ENCODE measurements at places on chromosomes 4 and X. TPM values are rescaled to one million over a fixed set of nuclear protein-coding genes. Genes with fewer than 3 reads are reported as not detected.

Gene MAGEC3
- total RNA-seq = 0.29 TPM

Gene SYNPO2
- 255 TPM for total RNA-seq

Gene BMPR1B
- total RNA-seq = 4.1 TPM

Gene MAGEA1
- total RNA-seq = not detected

Gene MUC7
- not detected for total RNA-seq

Gene CLTRN
- total RNA-seq = 1.2 TPM

Gene CCKAR
- total RNA-seq = not detected

Gene UBQLN2
- 36.5 TPM for total RNA-seq

Gene IKBKG
- 15.8 TPM for total RNA-seq

Gene CT45A5
- not detected for total RNA-seq

Gene GPR119
- not detected for total RNA-seq

Gene MAGEA8
- total RNA-seq = not detected

Gene RAB9B
- 35.3 TPM for total RNA-seq

Gene ZNF141
- total RNA-seq = 10.6 TPM

Gene CXCL9
- total RNA-seq = not detected

Gene ZNF718
- 2.4 TPM for total RNA-seq

Gene NAP1L3
- total RNA-seq = 2.9 TPM

Gene LINC00632
- total RNA-seq = 716 TPM

Gene ARR3
- total RNA-seq = not detected

Gene DMD
- 218 TPM for total RNA-seq

Gene HOPX
- 1.5 TPM for total RNA-seq

Gene ADH1A
- total RNA-seq = not detected

Gene GPRASP2
- total RNA-seq = 7.9 TPM

Gene GPC3
- 0.65 TPM for total RNA-seq

Gene DUX4
- total RNA-seq = not detected

GRCh38 chrX:69552512-69552911, 48.4 kb downstream of the NALF2 start:
- no peak for DNase-seq

DNA sequence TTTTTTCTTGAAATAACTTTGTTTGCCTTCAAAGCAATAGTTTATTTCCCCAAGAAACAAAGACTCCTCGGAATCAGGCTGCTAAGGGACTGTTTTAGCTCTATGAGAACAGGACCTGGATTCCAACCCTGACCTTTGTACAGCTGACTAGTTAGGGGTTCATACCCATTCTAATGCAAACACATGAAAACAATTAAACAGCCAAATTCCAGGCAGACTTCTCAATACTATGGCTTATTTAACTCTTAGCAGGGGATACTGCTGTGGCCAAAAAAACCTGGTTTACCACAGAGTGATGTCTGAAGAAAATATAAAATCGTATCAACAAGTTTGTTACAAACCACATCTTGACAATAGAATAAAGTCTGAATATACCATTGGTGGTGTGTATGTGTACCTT, 129.6 kb upstream of the INTU start:
- no peak for DNase-seq

GRCh38 chrX:155215443-155216178, 649 bp upstream of the VBP1 start:
- DNase-seq = no peak

GRCh38 chr4:16588149-16588548, 310.3 kb downstream of the LDB2 start:
- DNase-seq = no peak

GRCh38 chr4:17814140-17814539, 3.4 kb downstream of the NCAPG start:
- no peak for DNase-seq

GRCh38 chr4:153535772-153536513, 69.8 kb downstream of the TMEM131L start:
- no peak for DNase-seq

- DNase-seq = no peak
Observed at GRCh38 chr4:8837181-8837841, 34.3 kb downstream of the HMX1 start.

GRCh38 chr4:136637071-136637777, 895.1 kb downstream of the PCDH18 start:
- no peak for DNase-seq

GRCh38 chr4:1474126-1475090, 68.2 kb upstream of the NKX1-1 start:
- DNase-seq = no peak

- no peak for DNase-seq
Observed at GRCh38 chr4:59553721-59554091, 1646.4 kb upstream of the ADGRL3 start.

GRCh38 chr4:25590171-25590570, 65.5 kb upstream of the SLC34A2 start:
- DNase-seq = no peak

GRCh38 chr4:7393601-7394575, 40.8 kb downstream of the PSAPL1 start:
- DNase-seq = peak; percentile 24

DNA sequence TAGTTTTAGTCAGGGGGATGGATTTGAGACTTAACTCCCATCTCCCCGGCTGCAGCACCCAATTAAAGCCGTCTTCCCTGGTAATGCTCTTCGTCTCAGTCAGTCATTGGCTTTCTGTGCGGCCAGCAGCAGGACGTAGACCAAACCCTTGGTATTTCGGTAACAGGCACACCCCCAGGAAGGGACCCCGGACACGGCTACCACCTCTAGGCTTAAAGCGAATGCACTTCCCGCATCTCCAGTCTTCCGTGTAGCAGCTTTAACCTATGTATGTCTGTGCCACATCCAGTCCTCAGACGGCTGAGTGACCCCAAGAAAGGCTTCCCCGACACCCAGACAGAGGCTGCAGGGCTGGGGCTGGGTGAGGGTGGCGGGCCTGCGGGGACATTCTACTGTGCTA, 1.5 kb upstream of the CTAG2 start:
- DNase-seq = no peak

GRCh38 chr4:66693694-66694093, 851.6 kb downstream of the CENPC start:
- DNase-seq = no peak

GRCh38 chr4:161900110-161900509, 263.7 kb downstream of the FSTL5 start:
- no peak for DNase-seq

GRCh38 chr4:2412534-2412884, 5.9 kb downstream of the ZFYVE28 start:
- DNase-seq = no peak

GRCh38 chr4:54737421-54737820, 79.7 kb downstream of the KIT start:
- DNase-seq = no peak

DNA sequence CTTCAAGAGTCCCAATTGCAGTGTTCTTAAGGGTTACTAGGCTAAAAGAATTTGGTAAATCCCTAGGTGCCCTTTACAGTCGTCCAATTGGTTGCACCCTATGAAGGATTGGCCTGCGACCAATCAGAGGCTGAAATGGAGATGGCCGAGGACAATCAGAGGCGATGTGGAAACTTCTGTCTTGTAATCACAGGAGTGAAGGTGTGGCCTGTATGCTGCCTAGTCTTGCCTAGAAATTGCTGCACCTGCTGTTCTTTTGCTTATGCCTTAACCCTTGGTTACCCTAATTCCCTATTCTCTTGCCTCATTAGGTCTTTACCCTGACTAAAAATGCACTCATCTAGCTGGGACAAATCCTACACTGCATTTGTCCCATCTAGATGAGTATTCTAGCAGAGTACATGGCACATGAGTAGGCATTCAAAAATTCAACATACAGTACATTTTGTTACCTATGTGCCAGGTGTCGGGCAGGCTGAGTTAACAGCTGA, 1.0 kb upstream of the DCK start:
- no peak for DNase-seq

GRCh38 chrX:75226280-75226679, 47.6 kb upstream of the UPRT start:
- DNase-seq = no peak

- DNase-seq = no peak
Observed at GRCh38 chr4:41797260-41797659, 48.7 kb upstream of the PHOX2B start.

GRCh38 chr4:163920426-163920825, 425.9 kb downstream of the TMA16 start:
- no peak for DNase-seq

GRCh38 chr4:36012503-36012902, 231.8 kb downstream of the ARAP2 start:
- no peak for DNase-seq

- no peak for DNase-seq
Observed at GRCh38 chr4:123200051-123200940, 196.3 kb upstream of the SPRY1 start.

DNA sequence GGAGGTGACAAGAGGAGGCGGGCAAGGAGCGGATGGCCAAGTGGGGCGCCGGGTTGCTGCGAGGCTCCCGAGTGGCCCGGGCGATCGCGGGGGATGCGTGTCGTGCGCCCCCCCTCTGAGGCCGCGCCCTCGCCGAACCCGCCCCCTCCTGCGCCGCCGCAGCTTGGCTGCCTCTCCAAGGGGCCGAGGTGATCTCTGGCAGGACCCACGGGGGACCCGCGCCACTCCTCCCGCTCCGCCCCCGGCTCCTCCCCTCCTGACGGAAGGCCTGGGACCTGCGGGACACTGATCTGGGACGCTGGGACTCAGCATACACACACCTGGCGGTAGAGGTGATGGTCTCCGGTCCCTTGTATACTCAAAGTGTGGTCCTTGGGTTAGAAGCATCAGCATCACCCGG, 21.9 kb upstream of the FAM47C start:
- no peak for DNase-seq

- no peak for DNase-seq
Observed at GRCh38 chr4:86909546-86910295, 17.5 kb upstream of the C4orf36 start.

DNA sequence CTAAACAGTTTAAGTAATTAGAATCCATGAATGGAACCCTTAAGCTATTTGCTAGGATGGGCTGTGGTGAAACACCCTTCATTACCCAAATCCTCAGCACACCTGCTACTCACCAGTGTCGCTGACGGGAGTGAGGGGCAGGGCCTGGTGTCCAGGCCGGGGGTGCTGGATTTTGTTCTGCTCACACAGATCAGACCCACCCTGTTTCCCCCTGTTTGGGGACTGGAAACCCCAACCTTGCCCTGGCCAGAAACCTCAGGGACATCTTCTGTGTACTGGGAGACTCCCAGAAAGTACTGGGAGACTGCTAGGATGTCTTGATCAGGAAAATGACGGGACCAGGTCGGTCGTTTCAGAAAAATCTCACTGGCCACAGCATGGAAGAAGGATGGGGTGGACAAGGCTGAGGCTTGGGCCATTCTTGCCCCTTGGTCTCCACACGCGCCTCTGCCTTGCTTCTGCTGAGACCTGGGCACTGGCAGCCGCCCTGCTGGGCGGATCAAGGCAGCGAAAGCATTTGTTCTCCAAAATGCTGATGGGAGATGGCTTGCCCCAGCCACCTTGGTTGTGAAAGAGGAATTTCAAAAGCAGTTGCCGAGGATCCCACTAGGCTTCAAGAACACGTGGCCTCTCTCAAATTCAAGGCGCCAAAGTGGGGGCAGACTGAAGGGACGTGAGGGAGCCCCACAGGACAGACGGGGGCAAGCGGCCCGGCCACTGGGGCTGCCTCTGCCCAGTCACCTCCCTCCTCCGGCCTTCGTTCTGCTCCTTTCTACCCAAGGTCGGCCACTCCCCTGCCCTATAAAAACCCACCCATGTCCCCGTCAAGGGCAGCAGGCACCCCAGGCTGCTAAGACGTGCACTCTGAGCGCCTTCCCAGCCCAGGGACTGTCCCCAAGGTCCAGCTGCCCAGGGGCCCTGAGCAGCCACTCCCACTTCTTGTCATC, 23.5 kb upstream of the PDE6B start:
- DNase-seq = no peak

DNA sequence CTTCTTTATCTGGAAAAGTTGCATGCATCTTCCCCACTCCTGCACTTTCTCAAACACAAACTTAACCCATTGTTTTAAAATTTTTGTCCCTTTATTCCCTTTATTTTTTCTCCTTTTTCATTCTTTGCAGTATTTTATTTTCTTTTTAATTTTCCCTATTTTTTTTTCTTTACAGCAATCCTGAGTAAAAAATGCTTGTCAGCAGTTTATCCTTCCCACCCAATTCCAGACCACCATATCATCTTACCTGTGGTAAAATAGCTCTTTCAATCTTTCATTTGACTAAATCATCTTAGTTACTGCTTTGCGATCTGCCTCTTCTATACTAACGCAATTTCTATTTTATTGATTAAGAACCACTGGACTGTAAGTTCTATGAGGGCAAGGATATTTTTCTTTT, 450.5 kb downstream of the KLHL4 start:
- DNase-seq = no peak

DNA sequence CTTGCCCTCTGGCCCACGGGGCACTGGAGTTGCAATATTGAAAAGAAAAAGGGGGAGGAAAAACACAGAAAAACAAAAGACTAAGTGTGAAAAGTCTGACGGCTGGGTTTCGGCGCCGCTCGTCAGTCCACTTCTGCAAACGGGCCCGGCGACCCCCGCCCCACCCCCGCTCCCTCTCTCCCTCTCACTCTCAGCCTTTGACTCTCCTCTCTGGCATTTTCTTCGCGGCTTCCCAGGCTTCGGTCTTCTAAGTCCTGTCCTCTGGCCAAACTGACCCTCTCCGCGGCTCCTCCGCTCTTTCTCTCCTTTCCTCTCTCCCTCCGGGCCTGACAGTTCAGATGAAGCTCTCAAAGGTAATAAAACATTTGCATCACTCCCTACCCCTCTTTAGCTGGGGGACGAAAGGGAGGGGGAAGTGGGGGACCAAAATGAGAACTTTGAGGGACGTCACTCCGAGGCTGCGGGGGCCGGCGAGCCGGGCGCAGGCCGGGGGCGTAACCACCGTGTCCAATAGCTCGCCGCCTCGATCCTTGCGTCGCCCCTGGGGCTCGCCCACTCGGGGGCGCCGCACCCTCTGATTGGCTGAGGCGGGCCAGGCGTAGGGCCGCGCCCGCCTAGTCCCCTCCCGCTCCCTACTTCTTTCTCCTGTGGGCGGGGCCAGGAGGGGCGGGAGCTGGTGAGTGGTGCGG, at the start of gene NKX6-1:
Gene NKX6-1, minus strand, starts transcription at position 358 of the 689 bp plus-strand sequence. CDS start 1,064 bp downstream, outside the sequence.
- peak; percentile 58 for DNase-seq

DNA sequence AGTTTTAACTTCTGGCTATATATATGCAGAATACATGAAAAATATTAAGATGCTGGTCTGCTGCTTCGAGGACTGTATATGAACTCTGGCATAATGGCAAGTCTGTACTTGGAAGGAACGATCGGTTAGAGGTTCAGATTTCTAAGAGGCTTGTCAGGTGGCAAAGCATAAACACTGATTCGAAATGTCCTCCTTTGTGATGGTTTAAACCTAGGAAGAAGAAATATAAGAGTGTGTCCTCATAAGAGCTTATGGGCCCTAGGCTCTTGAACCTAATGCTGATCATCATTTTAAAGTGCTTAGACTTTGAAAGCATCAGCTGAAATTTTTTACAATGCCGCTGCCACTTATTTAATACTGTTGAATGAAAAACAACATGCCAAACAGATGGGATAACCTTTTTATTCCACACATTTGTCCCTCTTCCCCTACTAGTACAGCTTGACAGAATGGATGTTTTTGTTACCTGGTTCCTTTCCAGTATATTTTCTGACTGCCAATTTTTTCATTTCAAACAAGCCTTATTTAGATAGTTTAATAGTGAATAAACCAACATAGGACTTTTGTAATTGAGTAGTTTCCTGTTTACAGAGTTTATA, 8.8 kb downstream of the SPRY1 start:
- no peak for DNase-seq

- DNase-seq = no peak
Observed at GRCh38 chr4:26887143-26887542, 26.5 kb downstream of the STIM2 start.
